Head of caudate nucleus (tissue), 42 donors: ENCODE measurements at places on chromosomes 3 and 15.

DNA sequence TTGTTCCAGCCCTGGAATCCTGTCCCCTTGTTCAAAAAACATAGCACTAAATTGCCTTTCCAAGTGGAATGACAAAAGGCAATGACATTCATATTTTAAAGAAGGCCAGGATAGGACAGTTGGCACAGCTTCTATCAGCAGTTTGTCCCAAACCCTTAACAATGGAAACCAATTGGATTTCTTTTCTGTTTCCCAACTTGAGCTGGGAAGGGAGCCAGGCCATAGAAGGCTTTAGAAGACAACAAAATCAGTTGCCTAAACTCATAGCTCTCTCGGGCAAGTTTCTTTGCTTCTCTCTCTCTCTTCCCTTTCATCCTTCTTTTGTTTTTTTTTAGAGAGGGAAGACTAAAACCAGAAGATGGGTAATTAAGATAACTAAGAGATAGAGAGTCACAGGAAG, 227.7 kb upstream of the TPRG1 start:
- no peak for DNase-seq

DNA sequence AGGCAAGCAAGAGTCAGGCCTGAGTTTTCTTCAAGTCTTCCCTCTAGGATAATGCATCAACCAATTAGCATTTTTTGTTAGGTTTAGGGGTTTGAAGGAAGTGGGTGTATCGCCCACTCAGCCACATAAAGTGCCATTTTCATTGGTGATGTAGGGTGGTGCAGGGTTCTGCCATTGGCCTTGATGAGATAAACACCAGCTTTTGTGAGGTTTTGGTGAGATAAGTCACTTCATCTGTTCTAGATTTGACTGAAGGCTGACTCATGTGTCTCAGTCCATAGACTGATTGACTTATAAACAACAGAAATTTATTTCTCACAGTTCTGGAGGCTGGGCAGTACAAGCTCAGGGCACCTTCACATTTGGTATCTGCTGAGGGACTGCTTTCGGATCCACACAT, 84.5 kb upstream of the C3orf80 start:
- no peak for DNase-seq

GRCh38 chr3:138872632-138873031, 37.9 kb upstream of the PIK3CB start:
- DNase-seq, result no peak

GRCh38 chr15:101650145-101650544, 2.0 kb downstream of the TM2D3 start:
- no peak for DNase-seq

DNA sequence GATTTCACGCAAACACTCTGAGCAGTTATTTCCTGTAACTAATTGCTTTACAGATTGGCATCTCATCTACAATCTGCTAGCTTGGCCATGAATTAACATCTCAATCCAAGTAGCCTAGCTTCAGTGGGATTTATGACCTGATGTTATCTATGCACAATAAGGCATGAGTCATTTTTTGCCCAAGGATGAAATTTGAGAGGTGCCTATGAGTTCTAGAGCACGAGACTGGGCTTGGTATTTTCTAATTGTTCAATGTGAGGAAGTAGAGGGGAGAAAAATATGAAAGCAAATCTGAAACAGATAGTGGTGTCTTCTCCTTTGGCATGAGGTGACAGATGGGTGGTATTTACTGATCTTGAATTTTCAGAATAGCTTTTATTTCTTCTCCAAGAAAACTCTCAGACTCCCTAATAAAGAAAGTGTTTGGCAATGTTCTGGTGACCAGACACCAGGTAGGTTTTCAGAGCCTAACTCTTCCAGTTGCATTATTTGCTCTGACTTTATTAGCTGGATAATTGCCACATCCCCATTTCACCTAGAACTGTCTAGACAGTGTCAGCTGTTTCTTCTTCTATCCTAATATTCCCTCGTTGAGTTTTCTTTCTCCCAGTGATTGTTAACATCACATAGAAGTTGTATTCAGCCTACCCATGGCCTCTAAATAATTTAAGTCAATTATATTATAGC, 301.0 kb upstream of the UMPS start:
- no peak for DNase-seq

- DNase-seq, result no peak
These were observed 29.3 kb downstream of the LRRC2 start for GRCh38 chr3:46536758-46537157.

- DNase-seq, result no peak
These were observed 39.6 kb upstream of the ITGA11 start for GRCh38 chr15:68471541-68471940.

- no peak for DNase-seq
These were observed 12.0 kb downstream of the DNASE1L3 start for GRCh38 chr3:58198804-58199203.

DNA sequence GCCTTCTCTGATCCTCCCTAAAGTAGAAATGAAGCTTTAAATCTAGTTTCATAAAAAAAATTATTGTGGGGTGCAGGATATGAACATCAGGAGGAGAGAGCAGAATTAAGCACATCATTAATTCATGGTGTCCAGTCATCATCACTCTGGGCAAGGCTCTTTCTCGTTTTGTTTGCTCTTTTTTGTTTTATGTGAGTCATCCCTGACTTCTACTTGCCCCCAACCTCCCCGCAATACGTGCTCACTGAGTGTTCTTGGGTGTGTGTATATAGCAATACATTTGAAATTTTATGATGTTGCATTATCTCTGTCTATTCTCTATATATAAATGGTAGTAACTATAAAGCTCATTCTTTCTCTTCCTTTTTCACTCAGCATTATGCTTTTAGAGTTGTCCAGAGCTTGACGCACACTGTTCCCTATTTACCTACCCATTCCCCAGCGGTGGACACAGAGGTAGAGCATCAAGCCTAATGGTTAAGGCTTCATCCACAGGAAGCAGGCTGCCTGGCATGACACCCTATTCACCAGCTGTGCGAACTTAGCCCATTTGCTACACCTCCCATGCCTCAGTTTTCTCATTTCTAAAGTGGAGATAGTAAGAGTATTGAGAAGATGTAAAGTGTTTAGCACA, 72.3 kb downstream of the CD200R1L start:
- DNase-seq, result no peak

DNA sequence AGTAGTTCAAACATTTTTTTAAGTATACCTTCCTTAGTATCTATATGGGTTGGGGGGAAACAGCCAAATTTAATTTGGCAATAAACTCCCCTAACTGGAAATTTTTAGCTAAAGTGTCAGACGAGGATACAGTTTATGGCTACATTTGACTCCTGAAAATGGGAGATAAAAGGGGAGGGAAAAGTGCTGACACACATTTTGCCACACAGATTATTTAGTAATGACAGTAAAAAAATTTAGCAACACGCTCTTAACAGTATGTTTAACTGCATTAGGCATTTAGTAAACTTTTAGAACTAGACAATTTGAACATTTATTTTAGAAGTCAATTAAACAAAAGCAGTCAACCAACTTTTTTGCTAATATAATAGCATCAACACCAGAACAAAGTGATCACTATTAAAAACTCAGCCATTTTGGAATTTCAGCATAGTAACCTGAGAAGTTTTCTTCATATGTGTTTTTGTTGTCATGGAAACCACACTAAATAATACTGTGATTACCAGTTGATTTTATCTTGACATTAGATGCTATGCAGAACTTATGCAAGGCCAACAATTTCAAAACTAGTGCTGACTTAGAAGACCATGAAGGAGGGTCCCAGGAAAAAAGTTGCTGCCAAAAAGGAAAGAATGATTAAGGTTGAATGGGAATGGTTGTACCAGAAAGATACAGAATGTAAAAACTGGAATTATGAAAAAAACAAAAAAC, 47.0 kb upstream of the TFG start:
- no peak for DNase-seq

GRCh38 chr3:134363381-134363755, 10.9 kb downstream of the AMOTL2 start:
- no peak for DNase-seq

DNA sequence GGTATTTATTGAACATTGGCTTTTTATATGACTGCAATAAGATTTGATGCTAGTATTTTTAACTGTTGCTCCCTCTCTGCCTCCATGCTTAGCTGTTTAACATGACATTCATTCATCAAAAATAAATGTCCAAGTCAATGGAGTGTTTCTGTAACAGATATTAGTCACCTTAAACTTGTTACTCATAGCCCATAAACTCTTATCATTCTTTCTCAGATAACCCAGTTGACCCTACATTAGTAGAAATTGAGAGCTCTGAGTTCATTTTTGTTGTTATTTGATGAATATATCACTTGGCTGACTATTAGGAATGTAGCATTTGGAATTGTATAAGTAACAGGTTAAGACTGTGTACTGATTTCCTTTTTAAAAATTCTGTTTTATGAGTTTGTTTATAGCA, 201.1 kb downstream of the UBE2E2 start:
- no peak for DNase-seq

DNA sequence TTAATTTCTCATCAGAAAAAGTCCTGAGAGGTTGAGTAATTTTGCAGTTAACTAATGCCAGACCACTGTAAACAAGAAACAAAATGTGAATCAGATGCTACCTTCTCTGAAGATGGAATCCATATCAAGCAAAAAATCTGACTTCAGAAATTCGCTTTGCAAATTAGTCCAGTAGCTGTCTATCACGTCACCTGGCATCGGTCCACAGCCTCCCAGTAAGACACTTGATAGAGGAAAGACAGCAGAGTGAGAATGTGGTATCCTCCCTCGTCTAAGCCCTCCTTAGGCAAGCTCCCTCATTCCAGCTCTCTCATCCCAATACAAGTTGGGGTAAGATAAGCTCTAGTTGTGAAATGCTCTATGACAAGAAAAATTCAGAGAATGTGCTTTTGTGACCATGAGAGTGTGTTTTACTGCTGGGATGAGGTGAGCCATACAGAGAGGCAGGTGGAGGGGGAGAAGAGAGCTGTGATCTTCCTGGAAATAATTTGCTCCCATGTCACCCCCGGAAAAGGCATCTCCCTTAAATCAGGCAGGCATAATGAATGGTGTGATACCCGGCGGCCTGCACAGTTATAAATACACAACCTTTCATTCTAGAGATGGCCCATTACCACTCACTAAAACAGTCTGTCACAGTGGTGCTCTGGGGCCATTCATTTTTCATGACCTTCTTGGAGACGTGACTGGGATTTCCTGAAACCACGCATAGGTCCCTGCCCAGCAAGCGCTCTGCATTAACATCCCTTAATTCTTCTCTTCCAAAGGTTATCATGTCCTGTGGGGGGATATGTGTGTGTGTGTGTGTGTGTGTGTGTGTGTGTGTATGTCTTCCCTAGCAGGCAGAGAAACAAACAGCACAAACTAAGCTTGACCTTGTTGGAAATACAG, 602.0 kb upstream of the KCNMB2 start:
- DNase-seq, result no peak

DNA sequence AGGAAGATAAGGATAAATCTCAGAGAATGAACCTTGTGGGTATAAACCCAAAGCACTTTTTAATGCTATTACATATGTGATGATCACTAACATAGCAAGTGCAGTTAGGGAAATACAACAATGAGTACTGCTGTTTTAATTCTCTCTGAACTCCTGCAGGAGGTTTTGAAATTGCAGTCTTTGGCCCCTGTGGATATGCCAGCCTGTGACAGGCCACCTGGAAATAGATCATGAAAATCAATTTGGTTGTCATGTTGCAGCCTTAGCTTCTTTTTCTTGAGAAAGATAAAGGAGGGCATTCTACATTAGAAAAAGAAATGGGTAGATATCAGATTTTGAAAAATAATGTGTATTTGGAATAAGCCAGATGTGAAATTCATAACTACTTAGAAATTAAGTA, 103.6 kb downstream of the RSRC1 start:
- no peak for DNase-seq

- no peak for DNase-seq
These were observed 195.3 kb upstream of the PLSCR5 start for GRCh38 chr3:146800484-146800883.

DNA sequence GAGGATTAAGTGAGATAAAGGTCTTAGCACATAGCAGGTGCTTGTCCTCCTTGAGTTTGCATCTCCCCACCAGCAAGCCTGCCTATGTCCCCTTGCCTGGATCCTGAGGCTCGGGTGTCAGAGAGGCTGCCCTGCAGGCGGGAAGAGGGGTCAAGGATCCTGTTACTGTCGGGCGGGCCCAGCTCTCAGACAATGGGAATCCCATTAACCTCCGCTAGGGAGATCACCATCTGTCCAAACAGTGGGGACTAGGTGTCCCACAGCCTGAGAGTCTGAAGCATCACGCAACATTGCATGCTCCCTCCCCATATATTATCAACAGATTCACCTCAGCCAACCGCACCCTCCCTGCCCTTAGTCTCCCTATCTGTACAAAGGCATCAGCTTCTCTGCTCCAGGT, 151.4 kb downstream of the FBLN2 start:
- DNase-seq, result no peak

DNA sequence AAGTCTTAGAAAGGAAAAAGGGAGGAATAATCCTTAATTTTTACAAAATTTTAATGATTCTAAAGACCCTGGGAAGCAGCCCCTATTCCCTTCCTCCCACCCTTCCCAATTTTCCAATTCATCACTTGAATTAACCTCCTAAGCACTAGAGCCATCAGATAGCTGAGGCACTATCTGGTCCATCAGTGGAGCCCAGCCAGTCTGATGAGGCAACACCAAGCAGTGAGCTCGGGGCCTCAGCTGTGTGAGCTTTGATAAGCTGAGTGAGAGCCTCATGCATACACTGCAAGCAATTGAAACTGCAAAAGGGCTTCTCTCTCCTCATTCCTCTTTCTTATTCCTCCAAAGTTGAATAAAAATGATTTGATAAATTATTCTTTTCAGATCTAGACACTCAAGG, 31.9 kb downstream of the TUSC7 start:
- DNase-seq, result peak; percentile 25

DNA sequence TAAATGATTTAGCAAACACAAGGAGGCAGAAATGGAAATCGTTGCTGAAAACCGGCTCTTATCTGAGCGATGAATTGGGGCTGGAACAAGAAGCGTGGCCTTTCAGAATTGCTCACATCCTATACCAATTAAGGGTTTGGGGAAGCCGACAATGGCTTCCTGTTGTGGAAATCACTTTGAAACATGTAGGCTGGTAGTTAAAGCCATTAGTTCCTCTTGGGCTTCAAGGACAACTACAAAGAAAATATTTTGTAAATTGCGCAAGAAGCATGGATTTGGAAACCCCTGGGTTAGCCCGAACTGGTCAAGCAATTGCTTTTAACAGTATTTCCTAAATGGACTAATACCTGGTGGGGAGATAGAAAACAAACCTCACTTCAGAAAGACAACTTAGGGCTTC, 182.4 kb downstream of the ADAMTS9 start:
- DNase-seq, result no peak

- peak; percentile 93 for DNase-seq
These were observed at the start of gene SOX2 for GRCh38 chr3:181711325-181712135. TSS of gene SOX2 (plus strand) at chr3:181711925. CDS start at chr3:181712361, 436 bp downstream.

DNA sequence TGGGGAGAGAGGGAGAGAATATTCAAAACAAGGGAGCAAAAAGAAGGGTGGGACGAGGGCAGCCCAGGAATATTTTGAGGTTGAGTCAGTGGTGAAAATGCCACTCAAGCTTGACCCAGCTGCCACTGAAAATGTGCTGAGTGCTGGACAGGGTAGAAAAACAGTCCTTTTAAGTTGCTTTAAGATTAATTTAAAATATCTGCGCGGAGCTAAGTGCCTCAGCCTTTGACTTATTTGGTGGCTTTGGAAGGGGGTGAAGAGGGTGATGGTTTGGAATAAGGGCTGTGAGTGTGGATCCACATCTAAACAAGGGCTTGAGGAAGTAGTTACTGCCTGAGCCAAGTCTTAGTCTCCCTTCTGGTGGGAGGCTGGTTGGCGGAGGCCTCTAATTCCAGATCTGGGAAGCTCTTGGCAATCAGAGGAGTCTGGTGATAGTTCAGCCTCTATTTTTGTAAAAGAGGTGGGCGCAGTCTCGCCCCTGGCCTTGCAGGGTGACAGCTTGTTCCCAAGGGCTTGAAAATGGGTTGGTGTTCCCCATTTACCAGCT, 280.8 kb upstream of the ROPN1 start:
- no peak for DNase-seq
